ENCODE measurements at places on chromosomes 5 and 9.

DNA sequence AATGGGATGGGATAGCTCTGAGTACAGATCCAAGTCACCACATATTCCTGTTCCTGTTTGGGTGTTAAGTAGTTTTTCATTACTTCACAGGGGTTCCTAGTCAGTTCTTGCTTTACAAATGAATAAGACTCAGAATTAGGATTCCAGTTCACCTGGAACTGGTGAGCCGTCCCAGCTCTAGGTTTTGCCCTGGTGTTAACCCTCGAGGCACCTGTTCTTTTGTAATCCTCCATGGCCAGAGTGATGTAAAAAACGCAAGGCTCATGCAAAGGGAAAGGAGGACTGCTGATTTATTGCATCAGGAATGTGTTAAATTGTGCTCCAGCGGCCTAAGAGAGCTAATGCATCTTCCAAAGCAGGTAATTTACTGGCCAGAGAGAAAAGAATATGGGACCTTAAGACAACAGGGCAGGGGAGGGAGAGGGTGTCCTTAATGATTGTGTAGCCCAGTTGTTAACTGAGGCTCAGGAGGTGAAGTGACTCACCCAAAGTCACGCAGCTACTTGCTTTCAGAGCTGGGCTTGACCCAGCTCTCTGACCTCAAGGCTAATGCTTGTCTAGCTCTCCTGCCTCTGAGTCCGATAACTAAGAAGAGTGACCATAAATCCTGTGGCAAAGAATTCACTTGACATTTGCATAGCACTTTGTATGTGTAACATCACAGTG is 70.5 kb downstream of the DMRT2 start:
- no peak for DNase-seq

DNA sequence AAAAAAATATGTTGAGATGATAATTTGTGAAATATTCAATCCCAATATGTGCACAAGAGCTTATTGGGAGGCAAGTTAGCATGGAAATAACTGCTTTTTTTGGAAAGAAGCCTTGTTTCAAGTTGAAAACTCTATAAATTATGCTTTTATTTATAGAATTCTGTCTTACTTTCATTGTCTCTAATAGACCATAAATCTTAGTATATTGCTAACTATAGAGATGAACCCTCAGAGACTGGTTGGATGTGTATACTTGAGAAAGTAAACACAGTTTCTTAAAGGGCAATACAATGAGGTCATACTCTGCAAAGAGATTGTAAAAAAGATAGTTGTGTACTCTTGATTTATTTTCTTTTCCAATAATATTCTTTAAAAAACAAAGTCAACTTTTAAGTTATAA is 530.3 kb downstream of the SPATA31D1 start:
- no peak for DNase-seq

DNA sequence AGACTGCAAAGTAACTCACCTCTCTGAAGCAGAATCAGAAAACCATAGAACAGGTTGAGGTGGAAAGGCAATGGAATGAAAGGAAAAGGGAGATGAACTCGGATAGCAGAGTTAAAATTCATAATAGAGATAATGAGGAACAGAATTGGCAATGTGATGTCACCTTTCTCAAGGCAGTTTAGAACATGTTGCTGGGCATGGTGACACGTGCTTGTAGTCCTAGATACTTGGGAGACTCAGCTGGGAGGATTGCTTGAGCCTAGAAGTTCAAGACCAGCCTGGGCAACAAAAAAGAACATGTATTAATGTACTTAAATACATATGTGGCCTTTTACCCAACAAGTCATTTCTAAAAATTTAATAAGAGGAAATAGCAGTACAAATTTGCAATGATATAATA is 81.6 kb upstream of the MIER3 start:
- DNase-seq: no peak

DNA sequence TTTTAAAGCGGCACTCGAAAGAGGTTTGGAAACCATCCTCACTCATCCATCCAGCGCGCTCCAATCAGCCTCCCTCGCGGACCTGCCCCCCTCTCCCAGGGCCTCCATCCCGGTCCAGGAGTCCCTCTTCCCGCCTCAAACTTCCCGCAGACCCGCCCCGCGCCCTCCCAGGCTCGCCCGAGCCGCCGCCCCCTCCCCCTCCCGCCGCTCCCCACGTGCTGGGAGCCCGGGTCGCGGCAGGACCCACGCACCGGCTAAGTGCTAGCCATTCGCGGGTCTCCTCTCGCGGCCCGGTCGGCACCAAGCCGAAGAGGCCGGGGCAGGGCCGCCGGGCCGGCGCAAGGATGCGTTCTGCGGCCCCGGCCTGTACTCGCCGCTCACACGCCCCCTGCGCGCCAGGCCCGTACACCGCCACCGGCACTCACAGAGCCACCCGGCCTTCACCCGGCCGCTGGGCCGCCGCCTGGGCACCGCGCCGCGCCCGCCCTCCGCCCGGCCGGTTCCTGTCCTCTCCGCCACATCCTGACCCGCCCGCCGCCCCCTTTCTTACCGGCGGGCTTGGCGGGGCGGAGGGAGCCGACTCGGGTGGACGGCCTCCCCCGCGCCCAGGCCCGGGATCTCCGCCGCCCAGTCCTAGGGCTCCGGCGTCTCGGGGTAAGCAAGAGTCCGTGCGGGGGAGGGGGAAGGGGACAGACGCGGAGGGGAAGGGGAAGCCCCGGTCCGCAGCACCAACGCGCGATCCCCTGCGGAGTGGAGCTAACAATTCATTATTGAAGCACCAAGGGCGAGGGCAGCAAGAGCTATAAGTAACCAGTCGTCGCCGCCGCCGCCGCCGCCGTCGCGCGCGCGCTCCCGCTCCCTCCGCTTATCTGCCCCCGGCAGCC is 576 bp downstream of the CHD1 start:
- peak; percentile 37 for DNase-seq

DNA sequence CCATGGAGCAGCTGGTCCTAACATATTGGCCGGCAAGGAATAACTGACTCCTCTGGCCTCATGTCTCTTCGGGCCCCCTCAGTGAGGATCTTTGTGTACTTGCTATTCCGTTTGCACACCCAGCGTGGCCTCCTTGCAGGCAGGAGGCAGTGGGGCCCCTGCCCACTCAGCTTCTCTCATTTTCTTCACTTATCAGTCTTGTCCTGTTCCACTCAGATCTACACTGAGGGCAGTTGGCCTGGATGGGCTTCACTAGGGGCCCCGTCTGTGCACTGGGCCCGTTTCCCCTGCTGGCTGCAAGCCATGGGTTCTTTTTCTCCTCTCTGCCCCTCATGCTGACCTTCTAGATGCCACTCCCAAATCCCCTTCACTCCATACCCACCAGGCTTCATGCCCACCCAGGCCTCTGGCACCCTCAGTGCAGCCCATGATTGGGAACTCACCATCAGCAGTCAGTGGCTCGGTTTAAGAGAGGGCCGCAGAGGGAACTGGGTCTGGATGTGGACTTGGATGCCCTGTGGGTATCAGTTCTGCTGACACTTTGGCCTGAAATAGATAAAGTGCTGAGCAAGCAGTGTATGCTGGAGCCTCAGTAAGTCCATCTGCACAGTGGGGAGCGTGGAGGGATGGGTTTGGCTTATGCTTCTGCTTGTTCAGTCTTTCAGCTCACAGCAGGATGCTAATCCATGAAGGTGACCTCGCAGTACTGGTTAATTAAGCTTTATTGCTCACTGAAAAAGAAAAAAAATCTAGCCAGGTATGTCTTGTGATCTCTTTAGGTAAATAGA is 57.9 kb downstream of the ERBIN start:
- no peak for DNase-seq

- no peak for DNase-seq
Observed at GRCh38 chr9:69757996-69758675, 1.7 kb downstream of the PTAR1 start.

- DNase-seq: no peak
Observed at GRCh38 chr9:89815061-89815902, 210.5 kb downstream of the GADD45G start.

DNA sequence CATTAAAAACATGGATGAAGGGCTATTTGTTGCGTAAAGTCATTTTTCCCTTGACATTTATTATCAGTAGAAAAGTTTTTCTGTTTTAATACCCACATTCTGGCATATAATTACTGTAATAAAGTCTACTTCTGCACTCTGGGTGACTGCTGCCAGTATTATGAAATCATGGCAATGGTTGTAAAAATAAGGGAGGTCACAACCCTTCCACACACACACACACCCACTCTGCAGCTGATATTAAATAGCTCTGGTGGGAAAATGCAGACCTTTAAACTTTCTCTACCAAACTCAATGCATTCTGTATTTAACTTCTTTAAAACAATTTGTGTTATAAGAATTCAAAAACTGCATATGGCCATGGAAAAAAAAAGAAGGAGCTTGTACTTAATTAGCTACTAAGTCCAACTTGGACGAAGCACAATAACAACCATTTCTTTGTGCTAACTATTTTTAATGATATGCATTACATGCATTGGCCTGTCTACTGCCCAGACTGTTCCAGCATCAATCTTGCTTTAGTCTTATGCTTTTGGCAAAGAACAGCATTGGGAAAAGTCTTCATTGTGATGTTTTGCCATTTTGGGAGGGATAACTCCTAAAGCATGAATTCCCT is 137.6 kb upstream of the MAP3K1 start:
- no peak for DNase-seq

GRCh38 chr9:36126016-36126730 is 10.4 kb upstream of the GLIPR2 start:
- DNase-seq: no peak

GRCh38 chr5:118430076-118430475 is 558.3 kb downstream of the DTWD2 start:
- DNase-seq: no peak

- no peak for DNase-seq
Observed at GRCh38 chr5:173327084-173327947, 898 bp downstream of the STC2 start.

DNA sequence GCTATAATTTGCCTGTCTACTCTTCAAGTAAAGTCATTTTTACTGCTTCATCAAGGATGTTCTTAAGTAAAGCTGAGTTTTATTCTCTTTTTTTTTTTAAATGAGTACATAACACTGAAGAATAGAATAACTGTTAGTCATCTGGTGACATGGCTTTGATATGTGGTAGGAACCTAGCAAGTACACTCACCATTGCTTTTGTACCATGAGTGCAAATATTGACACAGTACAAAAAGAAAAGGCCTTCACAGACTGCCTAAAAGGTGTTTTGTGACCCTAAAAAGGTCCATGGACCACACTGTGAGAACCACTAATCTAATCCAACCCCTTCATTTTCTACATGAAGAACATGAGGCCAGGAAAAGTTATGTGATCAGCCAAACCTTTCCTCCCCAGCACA is 55.0 kb downstream of the ECPAS start:
- no peak for DNase-seq

- DNase-seq: no peak
Observed at GRCh38 chr9:1929134-1929533, 86.0 kb upstream of the SMARCA2 start.

DNA sequence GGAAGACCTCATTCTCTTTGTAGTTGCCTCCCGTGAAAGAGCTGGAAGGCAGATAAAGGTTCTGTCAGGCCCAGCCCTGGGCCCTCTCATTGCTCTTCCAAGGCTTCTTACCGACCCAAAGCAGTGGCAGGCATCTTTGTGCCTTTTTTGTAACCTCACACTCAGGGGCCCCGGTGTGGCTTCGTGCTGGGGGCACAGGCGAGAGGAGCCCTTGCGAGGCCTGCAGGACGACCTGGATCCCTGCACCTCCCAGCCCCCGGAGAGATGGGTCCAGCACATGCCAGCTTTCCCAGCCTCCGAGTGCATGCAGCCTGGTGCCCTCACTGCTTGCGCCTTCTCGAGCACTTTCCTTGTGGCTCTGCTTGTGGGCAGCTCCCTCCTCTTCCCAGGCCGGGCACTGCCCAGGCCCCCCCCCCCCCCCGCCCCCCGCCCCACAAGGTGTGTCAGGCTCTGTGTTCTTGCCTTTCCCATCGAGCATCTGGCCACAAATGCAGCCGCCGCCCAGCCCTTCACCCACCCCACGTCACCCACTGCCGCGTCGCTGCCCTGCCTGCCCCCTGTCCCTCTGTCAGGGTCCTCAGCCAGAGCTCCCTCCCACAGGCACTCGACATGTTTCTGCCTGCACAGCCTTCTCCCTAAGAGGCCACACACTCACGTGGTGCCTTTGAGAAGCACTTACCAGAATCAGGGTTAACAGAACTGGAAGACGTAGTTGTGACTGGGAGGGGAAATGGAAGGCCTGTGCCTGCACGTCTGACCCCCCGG is 63.7 kb upstream of the CACNA1B start:
- DNase-seq: no peak

DNA sequence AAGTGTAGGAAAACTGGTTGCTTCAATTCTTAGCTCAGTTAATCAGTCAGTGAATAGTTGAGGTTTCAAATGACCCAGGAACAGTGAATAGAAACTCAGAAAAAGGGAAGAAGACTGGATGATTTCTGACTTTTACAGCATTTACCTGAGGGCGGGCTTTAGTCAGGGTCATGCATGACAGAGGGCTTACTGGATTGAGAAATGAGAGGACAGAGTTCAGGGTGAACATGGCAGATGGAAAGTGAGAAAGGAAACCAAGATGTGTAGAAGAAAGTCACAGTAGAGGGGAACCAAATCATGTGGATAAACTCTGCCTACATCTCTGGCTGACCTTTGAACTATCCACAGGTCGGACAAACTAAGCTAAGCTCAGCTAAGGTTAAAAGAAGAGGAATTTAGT is 596.0 kb downstream of the SEMA5A start:
- DNase-seq: no peak

Measured in activated T-cell treated with anti-CD3 and anti-CD28 coated beads for 24 hours (primary cell).